Ascending aorta (tissue), 2 donors: ENCODE measurements at places on chromosomes 1 and 21. TPM values are rescaled to one million over a fixed set of nuclear protein-coding genes. Genes with fewer than 3 reads are reported as not detected.
A peak's percentile ranks its signal among the peaks of the same experiment; 100 is the strongest.

DNA sequence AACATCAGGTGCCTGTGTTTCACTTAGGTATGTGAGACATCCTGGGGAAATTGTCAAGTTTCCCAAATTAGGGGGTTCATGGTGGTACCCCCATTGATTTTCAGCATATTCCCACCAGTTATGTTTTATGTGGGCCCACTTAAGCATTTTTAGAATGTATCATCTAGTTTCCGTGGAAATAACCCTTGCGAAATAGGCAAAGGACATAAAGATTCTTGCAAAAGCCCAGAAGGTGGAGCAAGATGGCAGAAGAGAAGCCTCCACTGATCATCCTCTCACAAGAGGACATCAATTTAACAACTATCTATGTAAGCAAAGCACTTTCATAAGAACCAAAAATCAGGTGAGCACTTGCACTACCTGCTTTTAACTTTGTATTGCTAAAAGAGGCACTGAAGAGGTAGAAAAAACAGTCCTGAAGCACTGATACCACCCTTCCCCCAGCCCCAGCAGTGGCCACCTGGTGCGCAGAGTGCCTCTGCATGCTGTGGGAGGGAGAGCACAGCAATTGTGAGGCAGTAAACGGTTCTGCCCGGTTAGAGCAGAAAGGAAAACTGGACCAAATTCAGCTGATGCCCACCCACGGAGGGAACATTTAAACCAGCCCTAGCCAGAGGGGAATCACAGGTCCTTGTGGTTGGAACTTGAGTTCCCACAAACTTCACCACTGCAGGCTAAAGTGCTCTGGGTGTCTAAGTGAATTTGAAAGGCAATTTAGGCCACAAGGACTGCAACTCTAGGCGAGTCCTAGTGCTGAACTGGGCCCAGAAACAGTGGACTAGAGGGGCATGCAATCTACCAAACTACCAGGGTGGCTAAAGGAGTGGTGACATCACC lies 23.2 kb downstream of the MCOLN2 start:
- no peak for DNase-seq

The CDC42SE1 gene
- total RNA-seq = 42.4 TPM

- no peak for DNase-seq
Measured at GRCh38 chr21:18894387-18894786, 490.8 kb upstream of the TMPRSS15 start.

DNA sequence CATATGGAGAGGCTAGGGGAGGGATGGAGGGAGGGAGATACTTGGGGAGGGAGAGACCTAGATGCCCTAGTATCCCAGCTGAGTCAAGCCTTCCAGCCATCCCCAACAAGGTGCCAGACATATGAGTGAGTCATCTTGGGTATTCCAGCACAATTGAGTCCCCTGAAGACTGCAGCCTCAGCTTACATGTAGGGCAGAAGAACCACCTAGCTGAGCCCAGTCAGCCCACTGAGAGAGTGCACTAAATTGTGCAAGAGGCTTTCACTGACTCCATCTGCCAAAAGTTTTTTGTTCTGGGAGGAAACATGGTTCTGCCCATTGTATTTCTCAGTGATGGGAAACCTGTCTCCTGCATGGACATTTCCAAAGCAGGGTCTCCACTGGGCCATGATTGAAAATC lies 76.4 kb downstream of the FOXD2 start:
- DNase-seq = no peak

- no peak for DNase-seq
Measured at GRCh38 chr1:237237721-237238120, 195.7 kb downstream of the RYR2 start.

- no peak for DNase-seq
Measured at GRCh38 chr1:65009724-65010420, 43.5 kb upstream of the JAK1 start.

GRCh38 chr1:64320470-64320869 lies 117.0 kb downstream of the UBE2U start:
- no peak for DNase-seq

DNA sequence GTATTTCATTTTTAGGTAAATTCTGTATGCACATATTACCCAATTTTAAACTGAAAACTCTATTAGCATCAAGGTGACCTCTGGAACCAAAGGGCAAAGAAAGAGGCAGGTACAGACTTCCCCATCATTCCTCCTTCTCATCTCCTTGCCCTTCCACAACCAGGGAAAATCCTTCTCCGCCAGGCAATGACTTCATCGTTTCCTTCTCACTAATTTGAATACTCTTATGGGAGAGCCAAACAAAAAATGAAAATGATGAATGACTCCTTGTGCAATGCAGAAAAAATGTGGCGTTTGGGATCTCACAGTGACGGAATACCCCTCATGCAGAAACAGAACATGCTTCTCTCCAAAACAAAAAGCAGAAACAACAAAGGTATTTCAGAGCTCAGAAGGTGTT lies 83.7 kb downstream of the HLCS start:
- DNase-seq = no peak

GRCh38 chr1:200081151-200081968 lies 53.9 kb downstream of the NR5A2 start:
- no peak for DNase-seq

The SERINC2 gene
- 10.7 TPM for total RNA-seq

GRCh38 chr21:45888386-45889009 lies 93.1 kb upstream of the COL6A1 start:
- no peak for DNase-seq

DNA sequence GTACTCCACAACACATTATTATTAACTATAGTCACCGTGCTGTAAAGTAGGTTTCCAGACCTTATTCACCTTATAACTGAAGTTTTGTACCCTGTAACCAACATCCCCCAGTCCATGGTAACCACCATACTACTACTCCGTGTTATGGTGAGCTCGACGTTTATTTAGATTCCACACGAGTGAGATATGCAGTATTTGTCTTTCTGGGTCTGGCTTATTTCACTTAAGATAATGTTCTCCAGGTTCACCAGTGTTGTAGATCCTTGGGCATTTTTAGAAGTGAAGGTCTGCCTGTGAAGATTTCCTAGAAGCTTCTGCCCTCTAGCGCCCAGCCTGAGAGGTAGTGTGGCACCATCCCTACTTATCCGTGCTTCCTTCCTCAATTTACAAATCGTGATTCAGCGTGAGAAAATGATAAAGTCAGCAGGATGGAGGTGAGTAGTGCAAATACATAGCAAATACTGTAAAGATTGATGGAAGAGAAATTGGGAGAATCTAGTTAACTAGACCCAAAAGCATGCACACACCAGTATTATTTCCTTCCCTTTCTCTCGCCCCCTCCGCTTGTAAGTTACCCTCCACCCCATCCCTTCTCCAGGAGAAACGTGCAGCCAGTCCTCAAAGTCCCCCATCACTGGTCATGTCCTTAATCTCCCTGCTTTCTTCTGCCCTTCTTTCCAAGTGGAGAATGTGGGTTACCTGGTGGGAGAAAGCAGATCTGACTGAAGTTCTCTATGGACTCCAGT lies 36.0 kb upstream of the DISC1 start:
- DNase-seq = no peak

DNA sequence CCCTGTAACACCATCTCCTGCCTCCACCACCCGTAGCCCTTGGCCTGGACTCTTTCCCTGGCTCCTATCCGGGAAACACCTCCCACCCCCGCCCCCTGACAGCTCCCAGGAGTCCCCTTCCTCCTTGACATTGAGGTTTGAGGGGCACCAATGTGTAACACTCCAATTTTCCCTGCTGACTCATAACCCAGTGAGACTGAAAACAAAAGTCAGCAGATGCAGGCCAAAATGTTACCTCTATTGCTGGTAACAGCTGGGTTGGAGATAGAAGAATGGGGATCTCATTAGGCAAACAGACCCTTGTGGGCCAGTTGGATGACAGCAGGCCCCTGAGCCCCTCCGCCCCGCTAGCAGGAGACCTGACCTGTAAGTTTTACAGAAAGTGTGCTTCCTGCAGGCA lies 237.2 kb downstream of the KAZN start:
- DNase-seq = no peak

DNA sequence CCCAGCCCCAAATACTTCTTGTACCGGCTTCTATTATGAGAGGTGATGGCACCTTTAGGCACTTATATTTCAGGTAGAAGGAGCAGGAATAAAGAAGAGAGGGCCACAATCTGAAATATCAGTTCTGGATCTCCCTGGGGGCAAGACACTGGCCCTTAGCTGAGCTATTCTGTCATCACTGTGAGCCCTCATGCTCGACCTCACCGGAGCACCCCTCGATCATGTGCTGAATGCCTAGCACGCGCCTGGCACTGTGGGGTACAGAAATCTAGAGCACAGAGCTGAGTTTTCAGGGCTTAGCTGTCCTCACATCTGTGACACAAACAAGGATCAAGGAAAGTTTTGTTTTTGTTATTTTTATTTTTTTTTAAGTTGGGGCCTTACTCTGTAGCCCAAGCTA lies 7.6 kb upstream of the MX1 start:
- no peak for DNase-seq

The SELP gene
- 40.0 TPM for total RNA-seq

DNA sequence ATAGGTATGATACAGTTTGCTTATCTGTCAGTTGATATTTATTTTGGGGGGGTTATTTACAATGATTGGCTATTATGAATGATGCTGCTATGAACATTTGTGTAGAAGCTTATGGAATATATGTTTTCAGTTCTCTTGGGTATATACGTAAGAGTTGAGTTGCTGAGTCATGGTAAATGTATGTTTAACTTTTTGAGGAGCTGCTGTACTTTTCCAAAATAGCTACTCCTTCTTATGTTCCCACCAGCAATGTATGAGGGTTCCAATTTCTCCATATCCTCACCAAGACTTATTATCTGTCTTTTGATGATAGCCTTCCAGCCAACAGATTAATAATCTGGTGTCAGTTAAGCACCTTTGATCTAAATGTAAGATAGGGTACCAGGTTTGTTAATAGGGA lies 11.9 kb downstream of the SOAT1 start:
- no peak for DNase-seq

- no peak for DNase-seq
Measured at GRCh38 chr21:33116676-33117075, 46.7 kb downstream of the OLIG1 start.

The IL19 gene
- total RNA-seq = not detected

DNA sequence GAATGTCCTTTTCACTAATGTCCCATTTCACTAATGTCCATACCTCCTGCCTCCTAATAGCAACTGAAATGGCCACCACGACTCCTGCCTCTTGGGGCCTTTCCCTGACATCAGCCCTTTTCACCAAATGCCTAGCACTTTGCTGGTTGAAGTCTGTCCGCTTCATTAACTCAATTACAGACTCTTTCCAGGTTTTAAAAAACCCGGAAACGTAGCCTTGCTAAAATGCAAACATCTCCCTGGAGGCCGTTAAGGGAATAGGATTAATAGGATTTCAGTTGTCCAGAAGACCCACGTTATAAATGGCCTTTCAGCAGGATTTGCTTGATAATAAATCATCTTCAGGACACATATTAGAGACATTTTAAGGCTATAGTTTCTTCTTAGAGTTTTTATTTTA lies 25.7 kb upstream of the ERO1B start:
- DNase-seq = no peak

- DNase-seq = no peak
Measured at GRCh38 chr1:56415258-56415657, 164.1 kb downstream of the PLPP3 start.

DNA sequence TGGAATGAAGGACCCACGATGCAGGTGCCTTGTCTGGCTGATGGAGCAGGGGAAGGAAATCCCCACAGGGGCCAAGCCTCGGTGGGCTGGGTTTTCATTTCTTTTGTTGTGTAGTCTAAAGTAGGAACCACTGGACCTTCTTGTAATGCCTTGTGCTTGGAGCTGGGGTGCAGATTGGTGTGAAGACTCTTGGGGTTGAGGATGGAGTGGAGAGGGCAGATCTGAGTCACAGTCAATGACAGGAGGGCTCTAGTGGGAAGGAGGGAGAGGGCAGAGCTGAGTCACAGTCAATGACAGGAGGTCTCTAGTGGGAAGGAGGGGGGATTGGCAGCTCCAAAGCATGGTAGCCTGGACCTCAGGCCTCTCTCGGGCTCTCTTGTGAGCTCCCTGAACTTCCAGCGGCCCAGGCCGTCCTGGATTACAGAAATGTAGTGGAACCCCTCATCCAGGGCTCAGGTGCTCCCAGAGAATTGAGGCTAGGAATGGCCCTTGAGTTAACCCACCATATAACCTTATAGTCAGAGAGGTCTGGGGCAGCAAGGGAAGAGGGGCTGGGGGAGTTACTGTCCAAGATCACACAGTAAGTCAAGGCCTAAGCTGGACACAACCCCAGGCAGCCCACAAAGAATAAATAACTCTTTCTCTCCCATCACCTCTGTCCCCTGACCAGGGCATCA lies 313.8 kb downstream of the MATN1 start:
- no peak for DNase-seq

The CALML6 gene
- not detected for total RNA-seq

The CYP4B1 gene
- 243 TPM for total RNA-seq

DNA sequence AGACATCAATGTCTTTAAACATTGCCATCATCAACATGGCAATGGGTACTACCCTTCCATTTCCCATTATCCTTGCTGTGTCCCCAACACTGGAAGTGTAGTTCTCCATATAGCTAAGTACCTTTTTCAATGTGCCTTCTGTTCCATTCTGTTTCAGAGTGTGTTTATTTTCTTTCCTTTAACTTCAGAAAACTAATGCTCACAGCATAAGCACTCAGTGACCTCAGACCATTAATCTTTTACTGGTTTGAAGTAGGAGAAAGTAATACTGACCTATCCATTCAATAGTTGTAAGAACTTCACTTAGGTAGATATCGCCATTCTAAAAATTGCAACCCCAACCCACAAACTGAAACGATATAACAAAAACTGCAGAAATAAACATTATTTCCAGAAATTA lies 37.8 kb downstream of the KCNJ15 start:
- no peak for DNase-seq

The C1orf210 gene
- total RNA-seq = not detected

GRCh38 chr1:152020849-152021248 lies 16.0 kb downstream of the S100A11 start:
- no peak for DNase-seq

The OR10Z1 gene
- not detected for total RNA-seq

- DNase-seq = no peak
Measured at GRCh38 chr1:9538669-9539164, 548 bp upstream of the SLC25A33 start.

- no peak for DNase-seq
Measured at GRCh38 chr1:183355797-183356196, 62.4 kb downstream of the NMNAT2 start.

DNA sequence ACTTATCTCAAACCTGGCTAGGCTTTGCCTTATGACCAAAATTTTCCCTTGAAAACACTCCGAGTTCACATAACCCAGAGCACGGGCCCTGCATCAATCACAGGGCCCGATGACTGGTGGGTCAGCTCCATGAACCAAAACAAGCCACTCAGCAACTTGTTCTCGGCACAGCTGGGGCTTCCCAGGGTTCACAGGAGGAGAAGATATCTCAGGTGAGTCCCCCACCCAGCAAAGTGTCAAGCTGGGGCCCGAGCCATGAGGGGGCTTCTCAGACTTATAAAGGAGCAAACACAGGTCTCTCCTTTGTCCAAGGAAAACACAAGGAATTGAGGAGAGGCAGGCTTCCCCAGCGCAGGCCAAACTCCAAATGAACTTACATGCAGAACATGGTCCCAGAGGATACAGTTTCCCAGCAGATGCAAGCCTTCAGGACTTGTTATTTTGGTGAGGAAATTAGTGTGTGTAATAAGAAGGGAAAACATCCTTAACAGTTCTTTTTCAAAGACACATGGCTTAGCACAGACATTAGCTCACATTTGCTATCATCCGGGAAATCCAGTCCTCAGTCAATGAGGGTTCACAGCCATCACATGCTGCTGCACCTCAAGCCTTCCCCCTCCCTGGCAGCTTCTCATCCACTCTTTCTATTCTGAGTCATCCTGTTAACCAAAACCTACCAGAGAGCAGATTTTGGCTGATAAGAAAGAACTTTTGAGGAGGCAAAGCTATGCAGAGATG lies 98.1 kb upstream of the NFIA start:
- DNase-seq = peak; percentile 85

- no peak for DNase-seq
Measured at GRCh38 chr1:206435445-206435844, 34.8 kb upstream of the IKBKE start.
